ENCODE measurements at places on chromosomes 13 and 19.

- no peak for DNase-seq
Measured at GRCh38 chr13:96673825-96674224, 320.5 kb downstream of the OXGR1 start.

GRCh38 chr19:57668635-57669034, at the start of gene ZSCAN4:
ZSCAN4 (plus strand) TSS chr19:57668935; CDS start chr19:57676146, 7,211 bp downstream.
- no peak for DNase-seq

DNA sequence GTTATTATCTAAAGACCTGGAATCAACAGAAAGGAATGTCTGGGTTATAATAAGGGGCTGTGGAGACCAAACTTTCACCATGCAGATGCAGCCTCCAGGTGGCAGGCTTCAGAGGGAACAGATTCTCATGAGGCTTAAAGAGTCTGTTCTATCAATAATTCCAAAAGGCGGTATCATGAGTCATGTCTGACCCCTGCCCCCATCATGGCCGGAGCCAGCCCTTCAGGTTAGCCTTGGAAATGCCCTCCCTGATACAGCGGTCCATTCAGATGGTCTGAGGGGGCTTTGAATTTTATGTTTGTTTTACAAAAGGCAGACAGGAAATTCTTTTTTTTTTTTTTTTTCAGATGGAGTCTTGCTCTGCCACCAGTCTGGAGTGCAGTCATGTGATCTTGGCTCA, 21.7 kb upstream of the LAMP1 start:
- peak; percentile 42 for DNase-seq

GRCh38 chr19:42400404-42400803, 10.3 kb upstream of the CNFN start:
- DNase-seq, result no peak

- no peak for DNase-seq
Measured at GRCh38 chr19:10368101-10368803, 12.1 kb downstream of the TYK2 start.

DNA sequence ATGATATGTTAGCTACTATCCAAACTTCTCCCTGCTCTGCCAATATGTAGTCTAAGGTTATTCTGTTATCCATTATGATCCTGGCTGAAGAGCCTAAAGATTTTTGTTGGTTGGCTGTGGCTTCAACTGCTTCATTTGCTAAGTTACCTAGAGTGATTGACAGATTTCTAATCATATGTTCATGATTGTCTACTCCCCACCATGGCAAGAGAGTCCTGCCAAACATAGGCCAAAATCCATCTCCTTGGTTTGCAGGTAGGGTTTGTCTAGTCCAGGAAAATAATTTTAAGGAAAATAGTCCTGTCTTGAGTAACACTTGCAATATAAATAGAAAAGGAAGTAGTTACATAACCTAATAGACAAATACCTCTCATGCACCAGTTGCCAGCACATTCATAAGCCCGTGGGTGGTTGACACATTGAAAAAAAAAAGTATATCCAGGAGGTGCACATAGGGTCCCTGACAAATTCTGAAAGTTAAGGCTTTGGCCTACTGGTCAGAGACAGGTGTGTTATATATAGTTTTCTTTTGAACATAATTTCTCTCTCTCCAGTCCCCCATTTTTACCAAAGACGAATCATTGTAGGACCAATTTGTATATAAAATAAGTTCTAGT, 5.4 kb upstream of the CBY2 start:
- no peak for DNase-seq

GRCh38 chr19:51632126-51632525, 1.9 kb upstream of the SIGLEC5 start:
- no peak for DNase-seq

GRCh38 chr13:59906413-59907049, 257.2 kb downstream of the DIAPH3 start:
- peak; percentile 7 for DNase-seq

GRCh38 chr13:25766576-25766975, 285.2 kb downstream of the SHISA2 start:
- DNase-seq, result no peak

- DNase-seq, result no peak
Measured at GRCh38 chr19:18991006-18991405, 42.3 kb downstream of the SUGP2 start.

GRCh38 chr13:33270895-33271538, 14.5 kb downstream of the STARD13 start:
- no peak for DNase-seq

GRCh38 chr19:13240312-13241022, 90.3 kb downstream of the IER2 start:
- DNase-seq, result no peak

DNA sequence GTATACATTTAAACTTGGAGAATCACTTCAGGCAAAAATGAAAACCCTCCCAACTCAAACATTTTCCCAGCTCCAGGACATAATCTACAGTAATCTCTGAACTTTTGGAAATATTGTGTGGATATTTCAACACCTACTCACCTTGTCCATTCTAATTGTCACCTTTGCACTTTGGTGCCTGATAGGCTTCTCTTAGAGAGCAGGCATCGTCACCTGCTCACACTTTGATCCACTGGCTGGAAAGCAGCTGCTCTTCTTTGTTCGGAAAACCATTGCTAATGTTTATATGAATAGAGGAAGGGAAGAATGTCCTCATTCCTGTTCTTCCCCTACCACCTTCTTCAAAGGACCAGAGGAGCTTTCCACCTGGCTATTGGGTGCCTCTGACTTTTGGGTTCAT, 411.2 kb downstream of the FGF9 start:
- no peak for DNase-seq

GRCh38 chr13:103952183-103952582, 886.0 kb upstream of the SLC10A2 start:
- no peak for DNase-seq
